ENCODE measurements at places on chromosomes 11 and 22.
A peak's percentile ranks its signal among the peaks of the same experiment; 100 is the strongest.

DNA sequence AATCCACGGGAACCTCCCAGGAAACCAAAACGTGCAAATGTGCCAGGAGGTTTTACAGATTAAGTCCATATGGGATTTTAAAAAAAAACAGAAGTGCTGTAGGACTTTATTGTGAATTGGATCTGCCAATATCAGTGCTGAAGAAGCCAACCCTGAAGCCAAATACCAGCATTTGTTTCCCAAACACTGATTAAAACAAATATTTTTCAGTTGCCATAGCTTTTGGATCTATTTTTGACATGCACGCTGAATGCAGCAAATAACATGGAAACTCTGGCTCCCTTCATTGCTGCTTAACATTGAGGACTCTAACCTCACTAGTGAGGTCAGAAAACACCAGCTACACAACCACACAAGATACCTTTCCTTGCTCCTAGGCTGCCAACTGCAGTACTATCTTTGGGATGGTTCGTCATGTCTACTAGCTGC, 28.4 kb upstream of the SIK2 start:
- H3K36me3 ChIP-seq = no peaks in the 10 kb centered on the region
- no peak overlapping the region for H3K4me3 ChIP-seq
- H3K27me3 ChIP-seq = no peaks in the 10 kb centered on the region
- H3K27ac ChIP-seq = no peak overlapping the region

DNA sequence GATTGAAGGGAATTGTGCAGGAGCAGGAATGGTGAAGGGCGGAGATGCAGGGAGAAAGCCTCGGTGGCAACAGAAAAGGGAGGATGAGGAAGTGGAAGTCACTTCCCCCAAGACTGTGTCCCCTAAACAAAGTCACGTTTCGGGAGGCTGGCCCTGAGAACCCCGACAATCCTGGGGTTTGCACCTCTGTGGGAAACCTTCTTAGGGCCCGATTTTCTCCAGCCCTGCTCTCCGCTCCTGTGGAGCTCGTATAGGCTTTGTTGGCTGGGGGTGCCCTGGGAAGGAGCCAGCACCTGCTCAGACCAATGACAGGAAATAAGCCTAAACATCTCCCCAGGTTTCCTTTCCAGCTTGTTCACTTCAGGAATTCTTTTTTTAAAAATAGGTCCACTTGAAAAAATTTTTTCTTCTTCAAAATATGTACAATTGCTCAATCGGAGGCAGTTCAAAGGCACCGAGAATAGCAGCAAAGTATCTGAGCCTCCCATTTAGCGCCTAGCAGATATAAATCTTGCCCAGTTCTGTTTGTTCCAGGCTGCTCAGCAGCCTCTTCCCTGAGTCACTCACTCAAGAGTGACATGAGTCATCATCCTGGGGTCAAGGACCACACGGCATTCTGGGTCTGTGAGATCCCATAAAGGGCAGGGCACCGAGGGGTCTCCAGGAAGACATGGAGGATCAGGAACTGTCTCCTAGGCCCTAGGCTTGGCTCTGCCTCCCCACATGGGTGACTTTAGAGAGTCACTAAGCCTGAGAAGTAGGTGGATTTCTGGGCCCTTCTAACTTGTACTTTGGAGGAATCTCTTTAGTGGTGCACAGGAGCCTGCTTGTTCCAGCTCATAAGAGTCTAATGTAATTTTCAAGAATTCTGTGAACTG, 34.0 kb downstream of the IRAG1 start:
- H3K4me3 ChIP-seq = no peak overlapping the region
- no peaks in the 10 kb centered on the region for H3K36me3 ChIP-seq
- H3K27me3 ChIP-seq = no peaks in the 10 kb centered on the region
- H3K4me1 ChIP-seq = peaks cover 27% of the 10 kb centered on the region
- DNase-seq = no peak

- H3K4me1 ChIP-seq = peaks cover 73% of the 10 kb centered on the region
- peak; percentile 87 for DNase-seq
- no peaks in the 10 kb centered on the region for H3K27me3 ChIP-seq
- peak within 1 kb of the TSS; percentile 93 for H3K27ac ChIP-seq
Observed at GRCh38 chr11:60378354-60378753, at the start of gene MS4A7. TSS of gene MS4A7 (plus strand) at chr11:60378532. CDS start at chr11:60383142, 4,610 bp downstream.

DNA sequence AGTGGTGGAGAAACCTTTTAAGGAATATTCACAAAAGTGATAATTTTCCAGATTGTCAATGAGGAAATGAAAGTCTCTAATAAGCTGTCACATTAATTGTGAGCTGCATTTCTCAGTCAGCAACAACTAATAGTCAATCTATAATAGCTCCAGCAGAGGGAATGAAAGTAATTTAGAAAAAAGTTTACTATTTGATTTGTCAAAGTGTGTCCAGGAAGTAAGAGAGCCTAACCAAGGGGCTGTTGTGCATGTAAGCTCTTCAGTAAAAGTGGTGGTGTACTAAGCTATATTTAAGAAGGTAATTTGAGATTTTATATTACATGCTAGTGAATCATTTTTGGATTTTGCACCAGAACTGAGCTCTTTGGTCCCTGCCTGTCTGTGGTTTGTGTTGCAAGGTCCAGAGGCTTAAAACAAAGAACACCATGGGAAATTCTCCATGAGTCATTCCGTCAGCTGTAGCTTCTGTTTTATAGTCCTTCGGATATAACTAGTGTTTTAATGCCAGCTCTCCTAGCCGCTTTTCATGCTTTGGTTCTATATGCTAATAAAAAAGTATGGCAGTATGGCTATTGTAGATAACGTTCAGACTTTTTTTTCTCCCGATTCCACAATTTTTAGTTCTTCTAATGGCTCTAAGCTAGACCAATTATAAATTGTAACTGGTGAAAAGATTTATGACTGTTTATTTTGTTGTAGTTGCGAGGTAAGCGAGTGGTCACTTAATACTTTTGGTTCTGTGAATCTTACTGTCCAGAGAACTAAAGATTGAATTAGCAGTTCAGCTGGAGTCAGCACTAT, 64.6 kb downstream of the ARHGEF12 start:
- no peak overlapping the region for H3K27ac ChIP-seq
- H3K27me3 ChIP-seq = no peaks in the 10 kb centered on the region
- no peak for DNase-seq
- no peaks in the 10 kb centered on the region for H3K4me1 ChIP-seq
- no peaks in the 10 kb centered on the region for H3K36me3 ChIP-seq

- peak overlapping the region; percentile 96 for H3K4me3 ChIP-seq
- peak overlapping the region; percentile 89 for H3K27ac ChIP-seq
- DNase-seq = peak; percentile 70
- H3K36me3 ChIP-seq = peaks cover 2% of the 10 kb centered on the region
- H3K4me1 ChIP-seq = peaks cover 51% of the 10 kb centered on the region
Observed at GRCh38 chr11:6604081-6604626, 580 bp downstream of the ILK start.

- H3K27me3 ChIP-seq = no peaks in the 10 kb centered on the region
- no peak overlapping the region for H3K4me3 ChIP-seq
- no peaks in the 10 kb centered on the region for H3K36me3 ChIP-seq
- DNase-seq = no peak
- H3K4me1 ChIP-seq = no peaks in the 10 kb centered on the region
- H3K27ac ChIP-seq = no peak overlapping the region
Observed at GRCh38 chr11:15557457-15558230, 442.9 kb downstream of the INSC start.

- H3K27me3 ChIP-seq = no peaks in the 10 kb centered on the region
- no peak overlapping the region for H3K27ac ChIP-seq
Observed at GRCh38 chr22:50236731-50237409, 8.0 kb downstream of the TUBGCP6 start.

DNA sequence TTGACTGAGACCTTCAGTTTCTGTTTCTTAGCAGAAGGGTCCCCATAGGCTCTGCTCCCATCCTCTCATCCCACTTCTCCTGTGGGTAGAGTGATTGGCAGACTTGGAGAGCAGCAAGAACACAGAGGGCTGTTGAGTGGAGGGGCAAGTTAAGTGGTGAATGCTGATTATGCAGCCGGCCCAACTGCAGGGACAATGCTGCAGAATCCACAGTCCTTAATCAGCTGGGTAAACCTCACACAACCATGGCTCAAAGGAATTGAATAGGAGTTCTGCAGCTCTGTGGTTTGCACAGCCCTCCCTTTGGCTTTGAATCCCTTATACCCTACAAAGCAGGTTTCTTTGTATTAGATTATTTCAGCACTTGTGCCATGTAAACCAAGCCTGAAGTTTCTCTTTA, 161.1 kb downstream of the NAV2 start:
- H3K4me3 ChIP-seq = no peak overlapping the region
- H3K36me3 ChIP-seq = no peaks in the 10 kb centered on the region
- H3K27me3 ChIP-seq = no peaks in the 10 kb centered on the region

All from B cell (primary cell).